ENCODE measurements at places on chromosomes 5 and 9.

DNA sequence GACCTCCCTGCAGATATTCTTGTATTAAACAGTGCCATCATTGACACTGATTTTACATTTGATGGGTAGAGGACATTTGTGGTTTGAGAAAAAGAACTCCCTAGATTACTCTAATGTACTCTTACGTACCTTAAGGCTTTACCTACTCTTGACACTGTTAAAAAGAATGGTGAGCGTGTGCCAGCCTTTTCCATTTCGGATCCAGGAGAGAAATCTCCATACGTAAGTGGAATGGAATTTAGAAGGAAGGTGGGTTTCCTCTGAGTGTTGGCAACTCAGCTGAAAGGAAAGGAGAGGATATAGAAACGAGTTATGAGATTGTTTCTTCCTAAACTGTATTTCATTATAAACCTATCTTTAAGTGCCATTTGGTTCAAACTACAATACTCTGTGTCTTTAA is 40.9 kb downstream of the TNPO1 start:
- DNase-seq: no peak

- no peak for DNase-seq
Observed at GRCh38 chr5:143065185-143065965, 295.2 kb downstream of the ARHGAP26 start.

- no peak for DNase-seq
Observed at GRCh38 chr9:91178281-91179236, 183.2 kb downstream of the AUH start.

DNA sequence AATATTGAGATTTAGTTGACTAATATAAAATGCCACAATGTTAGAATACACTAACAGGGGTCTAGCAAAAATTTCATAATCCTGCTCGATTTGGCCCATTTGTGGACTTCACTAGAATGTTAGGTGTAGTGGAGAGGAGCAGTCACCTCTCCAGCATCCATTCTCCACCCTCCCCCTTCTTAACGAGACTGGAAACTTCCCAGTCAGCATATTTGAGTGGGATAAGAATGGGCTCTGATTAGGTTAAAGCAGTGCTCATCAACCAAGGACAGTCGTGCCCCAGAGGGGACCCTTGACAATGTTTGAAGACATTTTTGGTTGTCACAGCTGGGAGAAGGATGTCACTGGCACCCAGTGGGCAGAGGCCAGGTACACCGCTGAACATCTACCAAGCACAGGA is 46.7 kb downstream of the FANCC start:
- no peak for DNase-seq

- no peak for DNase-seq
Observed at GRCh38 chr5:10489810-10490426, 48.2 kb downstream of the ROPN1L start.

DNA sequence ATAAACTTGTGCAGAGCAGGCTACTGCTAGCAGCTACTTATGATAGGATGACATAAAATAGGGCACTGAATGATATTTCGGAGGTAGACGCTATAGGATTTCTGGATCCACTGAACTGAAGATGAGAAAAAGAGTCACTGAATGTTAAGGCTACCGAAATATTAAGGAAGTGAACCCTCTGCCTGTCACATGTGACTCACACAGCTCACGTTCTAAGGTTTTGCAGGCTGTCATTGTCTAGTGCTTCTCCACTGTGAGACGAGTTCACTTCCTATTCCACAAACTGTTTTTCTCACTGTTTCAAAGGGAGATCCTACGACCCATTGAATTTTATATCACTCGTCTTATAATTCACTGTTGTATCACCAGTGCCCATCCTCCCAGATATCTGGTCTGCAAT is 100.8 kb downstream of the CTNND2 start:
- no peak for DNase-seq

- DNase-seq: no peak
Observed at GRCh38 chr5:35285435-35285834, 55.1 kb upstream of the PRLR start.

DNA sequence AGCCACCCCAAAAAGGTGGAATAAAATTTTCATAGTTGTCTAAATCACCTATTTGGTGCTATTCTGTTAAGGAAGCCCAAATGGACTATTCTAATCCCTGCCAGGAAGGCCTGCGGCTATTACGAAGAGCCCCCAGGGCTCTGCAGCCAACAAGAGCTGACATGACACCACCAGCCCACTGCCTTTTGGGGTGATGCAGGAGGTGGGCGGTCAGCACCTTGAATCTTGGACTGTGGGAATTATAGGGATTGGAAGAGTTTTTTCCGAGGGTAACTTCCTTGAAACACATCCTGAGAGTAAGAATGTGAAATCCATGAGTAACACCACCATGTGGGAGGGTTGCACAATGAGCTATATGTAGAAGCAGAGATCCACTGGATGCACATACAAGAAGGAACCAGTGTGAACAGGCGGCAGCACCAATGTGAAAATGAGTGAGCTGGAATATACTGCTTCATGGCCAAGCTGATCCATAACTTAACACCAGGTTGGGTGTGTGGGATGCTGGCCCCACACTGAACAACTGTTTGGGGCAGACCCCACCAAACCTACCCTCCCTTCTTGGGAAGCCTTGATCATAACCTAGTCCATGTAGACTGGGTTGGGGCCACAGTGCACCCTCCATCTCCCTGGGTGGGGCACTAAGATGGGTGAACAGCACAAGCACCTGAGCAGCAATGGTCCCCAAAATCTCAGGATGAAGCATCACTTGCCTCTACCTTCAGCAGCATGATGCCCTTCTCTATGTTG is 239.0 kb downstream of the FSTL4 start:
- no peak for DNase-seq

DNA sequence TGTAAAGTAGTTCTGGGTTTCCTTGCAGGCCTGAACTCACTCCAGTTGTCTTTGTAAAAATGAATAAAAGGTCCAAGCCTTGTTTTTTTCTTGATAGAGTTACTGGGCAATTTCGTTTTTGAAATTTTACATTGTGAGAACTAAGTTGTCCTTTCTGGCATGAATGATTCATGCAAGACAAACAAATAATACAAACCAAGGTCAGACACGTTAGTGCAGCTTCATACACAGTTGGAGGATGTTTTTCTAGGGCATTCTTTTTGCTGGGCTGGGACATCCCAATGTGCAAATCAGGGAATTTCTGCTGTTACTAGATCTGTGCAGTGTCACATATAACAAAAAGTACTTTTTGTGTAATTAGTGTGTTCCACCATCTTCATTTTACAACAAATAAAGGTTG is 96.0 kb downstream of the MEGF10 start:
- no peak for DNase-seq

DNA sequence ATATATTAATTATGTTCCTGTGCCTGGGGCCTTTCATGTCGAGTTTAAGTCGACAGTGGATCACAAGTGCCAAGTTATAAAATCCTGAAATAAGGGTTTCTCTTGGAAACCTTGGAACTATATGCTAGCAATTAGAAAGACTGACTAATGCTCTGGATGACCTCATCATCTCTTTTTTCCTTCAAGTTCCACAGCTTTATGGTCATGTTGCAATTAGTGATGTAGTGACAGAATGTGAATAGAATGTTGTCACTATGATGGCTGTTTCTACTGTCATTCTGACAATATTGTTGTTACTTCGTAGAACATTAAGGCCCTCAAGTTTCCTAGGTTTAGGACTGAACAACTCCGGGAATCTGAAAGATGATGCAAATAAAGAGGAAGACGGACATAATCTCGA is 368.0 kb upstream of the SEMA6A start:
- DNase-seq: no peak

DNA sequence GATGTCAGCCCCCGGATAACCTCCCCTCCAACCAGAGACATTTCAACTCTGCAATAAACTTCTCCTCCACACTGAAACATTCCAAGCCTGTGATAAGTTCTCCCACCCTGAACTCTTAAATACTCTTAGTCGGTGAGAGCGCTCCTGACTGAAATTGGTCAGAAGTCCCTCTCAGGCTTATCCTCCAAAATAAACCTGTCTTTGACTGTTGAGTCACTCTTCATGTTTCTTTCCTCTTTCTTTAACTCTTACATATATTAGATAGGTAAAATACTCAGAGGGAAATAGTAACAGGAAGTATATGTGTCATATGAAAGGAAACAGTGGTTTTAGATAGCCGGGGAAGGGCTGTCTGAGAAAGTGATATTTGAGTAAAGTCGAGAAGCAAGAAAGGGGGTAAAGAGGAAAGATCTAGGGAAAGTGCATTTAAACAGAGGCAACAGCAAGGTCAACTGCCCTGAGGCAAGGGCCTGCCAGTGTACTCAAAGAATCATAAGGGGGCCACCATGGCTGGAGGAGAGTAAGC is 11.0 kb upstream of the FAM81B start:
- no peak for DNase-seq

GRCh38 chr5:124461941-124462340 is 284.5 kb downstream of the ZNF608 start:
- no peak for DNase-seq

GRCh38 chr9:127710204-127710783 is 3.5 kb downstream of the CFAP157 start:
- no peak for DNase-seq

GRCh38 chr5:180162304-180162661 is 46.7 kb downstream of the RASGEF1C start:
- no peak for DNase-seq

GRCh38 chr9:116387934-116388698 is 234.5 kb downstream of the PAPPA start:
- no peak for DNase-seq

- no peak for DNase-seq
Observed at GRCh38 chr5:178312880-178313282, 80.3 kb upstream of the PHYKPL start.

DNA sequence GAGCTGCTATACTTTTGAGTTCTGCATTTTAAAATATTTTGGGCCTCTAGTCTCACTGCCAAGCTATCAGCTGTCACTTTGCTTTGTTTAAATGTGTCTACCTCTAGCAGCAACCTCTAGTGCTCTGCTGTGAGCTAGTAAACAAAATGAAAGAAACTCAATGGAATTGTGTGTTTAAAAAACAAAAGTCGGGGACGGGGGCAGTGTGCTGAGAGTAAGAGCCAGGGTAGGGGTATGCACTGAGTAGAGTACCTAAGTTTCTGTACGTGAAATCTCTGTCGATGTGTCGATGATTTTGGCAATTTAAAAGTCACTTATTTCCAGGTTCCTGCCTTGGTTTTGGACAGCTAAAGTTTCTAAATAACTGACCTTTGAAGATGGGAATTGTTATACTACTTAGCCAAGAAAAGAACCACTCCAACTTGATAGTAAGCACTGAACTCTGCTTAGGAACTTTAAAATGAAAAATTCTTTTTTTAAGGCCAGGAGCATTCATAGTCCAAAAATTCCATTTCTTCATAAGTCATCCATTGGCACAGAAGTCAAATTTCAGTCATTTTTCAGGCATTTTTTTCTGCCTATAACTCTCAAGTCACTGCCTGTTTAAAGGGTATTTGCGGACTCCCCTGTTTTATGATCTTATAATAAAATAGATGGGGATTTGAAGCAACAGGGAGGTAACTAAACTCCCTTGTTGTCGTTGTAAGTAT is 111.5 kb downstream of the SAXO1 start:
- no peak for DNase-seq

GRCh38 chr9:2497666-2498400 is 123.8 kb upstream of the VLDLR start:
- no peak for DNase-seq

DNA sequence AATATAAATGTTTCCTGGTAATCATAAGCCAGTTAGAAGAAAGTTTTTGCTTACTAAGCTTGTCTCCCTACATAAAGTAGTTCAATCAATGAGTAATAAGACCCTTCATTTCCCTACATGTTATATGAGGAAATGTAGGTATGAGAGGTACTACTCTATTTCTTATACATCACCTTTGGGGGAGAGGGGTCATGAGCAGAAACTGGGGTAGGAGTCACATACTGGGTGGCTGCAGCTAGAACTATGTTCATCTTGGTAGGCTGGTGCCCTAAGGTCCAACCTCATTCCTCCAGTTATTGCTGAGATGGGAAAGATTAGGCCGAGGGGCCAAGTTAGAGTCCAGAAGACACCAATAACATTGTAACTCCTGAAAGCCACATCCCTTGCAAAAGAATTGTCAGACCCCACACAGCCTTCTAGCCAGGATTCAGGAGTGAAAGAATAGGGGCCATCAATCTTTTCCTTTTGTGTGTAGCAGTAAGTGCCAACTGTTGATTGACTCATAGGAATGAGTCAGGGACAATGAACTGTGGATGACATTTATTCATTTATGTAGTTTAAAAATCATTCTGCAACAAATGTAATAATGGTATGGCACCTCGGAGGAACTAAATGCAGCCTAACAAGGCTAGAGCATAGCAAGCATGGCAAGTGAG is 21.6 kb upstream of the SREK1 start:
- DNase-seq: no peak

DNA sequence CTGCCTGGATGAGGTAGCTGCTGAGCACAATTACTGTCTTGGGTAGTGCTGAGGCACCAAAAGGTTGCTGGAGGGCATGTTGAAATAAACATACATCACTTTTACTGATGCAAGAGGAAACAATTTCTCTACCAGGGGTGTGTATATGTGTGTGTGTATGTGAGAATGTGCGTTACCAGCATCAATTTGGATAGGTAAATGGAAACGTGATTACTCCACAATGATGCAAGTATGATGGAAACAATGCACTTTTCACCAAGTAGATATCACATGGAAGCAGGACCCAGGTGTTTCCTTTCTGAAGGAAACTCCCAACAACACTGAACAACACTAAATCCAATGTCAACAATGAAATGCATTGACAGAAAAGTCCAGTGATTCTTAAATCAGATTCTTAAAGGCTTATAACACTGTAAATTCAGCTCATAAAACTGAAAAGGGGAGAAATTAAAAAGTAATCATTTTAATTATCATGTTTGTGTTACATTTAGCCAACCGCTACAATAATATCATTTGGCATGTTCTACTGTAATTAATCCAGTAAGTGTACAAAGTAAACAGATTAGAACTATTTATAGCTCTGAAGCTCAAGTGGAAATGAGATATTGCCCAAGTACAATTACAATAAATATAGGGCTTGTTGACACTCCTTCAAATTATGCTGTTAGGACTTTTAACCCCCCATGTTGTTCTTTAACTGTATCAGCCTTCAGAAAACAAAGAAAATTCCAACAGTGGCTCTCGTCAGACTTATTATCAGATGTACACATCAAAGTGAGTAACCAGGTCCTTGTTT is 25.3 kb downstream of the YIPF5 start:
- DNase-seq: no peak

GRCh38 chr5:94245608-94246007 is 372.8 kb downstream of the KIAA0825 start:
- no peak for DNase-seq

GRCh38 chr9:5895782-5896181 is 5.1 kb downstream of the MLANA start:
- DNase-seq: no peak

- DNase-seq: no peak
Observed at GRCh38 chr5:174229514-174230370, 184.2 kb downstream of the NSG2 start.

DNA sequence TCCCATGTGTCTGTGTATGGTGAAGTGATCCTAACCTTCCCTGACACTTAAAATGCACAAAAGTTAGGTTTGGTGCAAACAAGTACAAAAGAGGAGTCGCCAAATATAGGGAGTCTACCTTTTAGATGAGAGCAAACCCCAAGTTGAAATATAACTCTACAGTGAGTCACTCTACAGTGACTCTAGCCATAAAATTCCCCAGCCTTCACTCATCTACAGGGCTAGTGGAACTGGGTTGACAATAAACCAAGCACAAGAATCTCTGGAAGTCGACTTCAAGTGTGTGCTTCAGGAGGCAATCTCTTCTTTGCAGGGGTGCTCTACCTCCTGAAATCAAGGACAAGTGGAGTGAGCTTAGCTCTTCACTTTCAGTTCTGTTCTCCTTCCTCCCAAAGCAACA is 3.3 kb downstream of the SHISAL2B start:
- DNase-seq: no peak

- no peak for DNase-seq
Observed at GRCh38 chr5:96455789-96456188, 22.7 kb upstream of the PCSK1 start.

Data from activated T-helper 1 cell treated with anti-CD3 and anti-CD28 coated beads, Interleukin-2, amount 50 U/mL, for 16 hours (primary cell).